GM03348 (cell line): ENCODE measurements at places on chromosomes 12 and 14.

GRCh38 chr12:132163041-132163910 is 19.0 kb downstream of the NOC4L start:
- DNase-seq, result no peak

- no peak for DNase-seq
These were observed 260.8 kb downstream of the TTC8 start for GRCh38 chr14:89085231-89085731.

DNA sequence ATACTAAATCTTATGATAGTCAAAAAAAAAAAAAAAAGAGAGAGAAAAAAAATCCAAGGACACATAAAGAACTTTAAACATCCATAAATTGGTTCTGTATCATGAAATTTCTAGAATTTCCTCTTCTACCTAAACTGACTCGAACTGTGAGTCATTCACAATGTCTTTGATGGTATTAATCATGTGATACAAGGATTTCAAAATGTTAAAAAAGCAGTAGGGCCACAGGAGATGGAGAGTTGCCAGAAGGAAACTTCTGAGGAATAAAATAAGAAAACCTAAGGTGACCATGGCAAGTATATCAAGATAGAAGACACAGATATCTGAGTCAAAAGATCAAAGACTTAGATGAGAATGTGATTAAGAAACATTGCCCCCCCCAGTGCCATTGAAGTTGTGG is 1320.9 kb upstream of the FLRT2 start:
- DNase-seq, result no peak

DNA sequence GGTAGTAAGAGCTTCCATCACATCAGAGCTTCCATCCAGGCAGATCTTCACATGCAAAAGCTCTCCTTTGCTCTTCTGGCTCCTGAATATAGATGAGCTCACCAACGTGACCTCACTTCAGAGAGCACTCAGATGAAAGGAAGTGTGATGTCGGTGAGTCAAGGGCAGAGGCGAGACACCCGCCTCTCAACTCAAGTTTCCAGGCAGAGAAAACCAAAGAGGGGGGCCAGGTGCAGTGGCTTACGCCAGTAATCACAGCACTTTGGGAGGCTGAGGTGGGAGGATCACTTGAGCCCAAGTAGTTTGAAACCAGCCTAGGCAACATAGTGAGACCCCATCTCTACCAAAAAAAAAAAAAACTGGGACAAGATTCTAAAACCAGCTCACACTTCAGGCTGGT is 126.9 kb downstream of the DUSP6 start:
- peak; percentile 37 for DNase-seq

DNA sequence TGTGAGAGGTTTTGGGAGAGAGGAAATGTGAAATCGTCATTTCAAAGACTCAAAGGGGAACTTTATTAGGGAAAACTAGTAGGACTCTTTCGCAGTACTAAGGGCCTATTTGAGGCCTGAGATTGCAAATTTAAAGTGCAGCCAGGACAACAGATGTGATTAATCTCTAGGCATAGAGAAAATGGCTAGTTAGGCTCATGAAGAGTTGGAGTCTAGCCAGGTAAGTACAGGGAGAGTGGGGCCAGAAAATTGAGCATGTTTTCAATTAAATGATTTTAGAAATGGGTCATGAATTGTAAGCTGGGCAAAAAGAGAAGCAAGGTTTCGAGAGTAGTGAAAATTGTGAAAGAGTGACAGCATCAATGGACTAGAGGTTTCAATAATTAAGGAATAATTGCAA is 91.9 kb upstream of the LMNTD1 start:
- no peak for DNase-seq

DNA sequence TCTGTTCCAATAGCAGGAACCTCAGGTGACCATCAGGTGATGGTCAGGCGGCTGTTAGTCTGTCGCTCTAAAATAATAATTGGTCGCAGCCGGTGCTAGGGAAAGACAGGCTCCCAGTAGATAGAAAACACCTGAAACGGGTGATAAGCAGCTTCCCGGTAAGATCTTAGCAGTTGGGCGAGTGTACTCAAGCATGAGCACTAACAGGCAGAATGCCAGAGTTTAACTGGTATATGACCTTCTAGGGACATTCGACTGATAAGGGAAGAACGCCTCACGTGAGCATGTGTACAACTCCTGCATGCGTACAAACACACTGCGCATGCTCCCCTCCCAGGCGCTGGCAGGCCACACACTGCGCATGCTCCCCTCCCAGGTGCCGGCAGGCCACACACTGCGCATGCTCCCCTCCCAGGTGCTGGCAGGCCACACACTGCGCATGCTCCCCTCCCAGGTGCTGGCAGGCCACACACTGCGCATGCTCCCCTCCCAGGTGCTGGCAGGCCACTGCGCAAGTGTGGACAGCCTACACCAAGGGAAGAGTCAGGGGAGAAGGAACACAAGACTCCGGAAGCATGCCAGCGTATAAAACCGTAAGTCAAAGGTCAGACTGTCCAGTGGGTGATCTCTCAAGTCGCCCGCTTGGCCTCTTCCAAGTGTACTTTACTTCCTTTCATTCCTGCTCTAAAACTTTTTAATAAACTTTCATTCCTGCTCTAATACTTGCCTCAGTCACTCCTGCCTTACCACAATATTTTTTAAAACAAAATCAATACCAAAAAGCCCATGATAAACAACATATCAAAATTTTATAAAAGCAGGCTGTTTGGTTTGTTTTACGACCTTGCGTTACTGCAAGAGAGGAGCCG is 24.5 kb downstream of the GPRC5D start:
- peak; percentile 60 for DNase-seq

GRCh38 chr12:105854071-105854470 is 284.7 kb downstream of the NUAK1 start:
- DNase-seq, result no peak

GRCh38 chr14:60653701-60654161 is 4.5 kb upstream of the SIX1 start:
- DNase-seq, result no peak

- DNase-seq, result no peak
These were observed 23.7 kb downstream of the SEL1L start for GRCh38 chr14:81509838-81510452.

DNA sequence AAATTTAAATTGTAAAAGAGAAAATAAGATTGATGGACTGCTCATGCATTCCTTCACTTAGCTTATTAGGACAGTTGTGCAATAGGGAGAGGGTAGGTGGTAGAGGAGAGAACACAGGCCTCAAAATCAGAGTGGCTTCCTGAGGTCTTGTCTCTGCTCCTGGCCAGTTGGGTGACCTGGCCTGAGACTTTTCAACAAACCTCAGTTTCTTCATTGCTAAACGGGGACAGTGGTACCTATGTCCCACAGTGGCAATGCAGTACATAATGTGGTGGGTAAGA is 2.6 kb downstream of the MAP3K12 start:
- no peak for DNase-seq

DNA sequence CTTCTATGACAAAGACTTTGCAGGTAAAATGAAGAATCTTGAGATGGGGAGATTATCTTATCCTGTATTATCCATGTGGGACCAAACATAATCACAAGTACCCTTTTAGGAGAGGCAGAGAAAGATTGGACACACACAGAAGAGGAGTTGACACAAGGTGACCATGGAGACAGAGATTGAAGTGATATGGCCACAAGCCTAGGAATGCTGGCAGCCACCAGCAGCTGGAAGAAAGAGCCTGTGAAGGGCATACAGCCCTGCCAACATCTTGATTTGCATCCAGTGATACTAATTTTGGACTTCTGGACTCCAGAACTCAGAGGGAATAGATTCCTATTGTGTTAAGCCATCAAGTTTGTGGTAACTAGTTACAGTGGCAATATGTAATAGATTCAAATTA is 78.1 kb downstream of the RPS29 start:
- no peak for DNase-seq

DNA sequence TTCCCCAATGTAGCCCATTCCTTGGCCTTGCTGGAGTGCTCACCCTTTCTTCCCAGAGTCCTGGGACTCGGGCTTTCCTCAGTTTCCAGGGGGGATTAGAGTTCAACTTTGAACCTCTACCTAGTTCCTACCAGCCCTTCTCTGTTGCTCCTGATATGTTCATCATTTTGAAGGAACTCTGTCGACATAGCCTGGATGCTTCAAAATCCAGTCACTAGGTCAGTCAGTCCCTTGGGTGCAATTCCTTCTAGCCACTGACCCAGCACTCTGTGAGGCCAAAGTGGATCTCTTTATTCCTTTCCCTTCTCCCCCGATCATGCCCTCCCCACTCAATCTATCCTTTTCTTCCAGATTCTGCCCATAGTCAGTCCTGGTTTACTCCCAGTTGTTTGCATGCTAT is 72.3 kb upstream of the TMCC3 start:
- no peak for DNase-seq

GRCh38 chr12:82638324-82638723 is 48.4 kb upstream of the TMTC2 start:
- no peak for DNase-seq

- no peak for DNase-seq
These were observed 884.9 kb upstream of the FOXG1 start for GRCh38 chr14:27881646-27882045.

DNA sequence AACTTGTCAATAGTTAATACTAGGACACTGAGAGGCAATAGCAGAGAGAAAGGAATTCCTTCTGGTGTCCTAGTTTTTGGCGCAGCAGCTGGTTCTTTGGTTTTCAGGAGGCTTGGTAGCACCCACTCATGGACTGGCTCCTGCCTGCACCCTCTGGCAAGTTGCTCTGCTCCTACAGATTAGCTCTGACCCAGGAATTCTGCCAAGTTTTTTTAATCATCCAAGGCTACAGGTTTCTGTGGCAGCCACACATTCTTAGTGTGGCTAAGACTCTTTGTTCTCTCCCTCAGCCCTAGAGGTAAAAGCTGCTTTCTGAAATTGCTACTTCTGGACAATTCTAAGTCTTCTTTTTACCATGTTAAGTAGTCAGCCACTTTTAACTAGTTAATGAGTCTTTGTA is 72.0 kb upstream of the FKBP4 start:
- no peak for DNase-seq

DNA sequence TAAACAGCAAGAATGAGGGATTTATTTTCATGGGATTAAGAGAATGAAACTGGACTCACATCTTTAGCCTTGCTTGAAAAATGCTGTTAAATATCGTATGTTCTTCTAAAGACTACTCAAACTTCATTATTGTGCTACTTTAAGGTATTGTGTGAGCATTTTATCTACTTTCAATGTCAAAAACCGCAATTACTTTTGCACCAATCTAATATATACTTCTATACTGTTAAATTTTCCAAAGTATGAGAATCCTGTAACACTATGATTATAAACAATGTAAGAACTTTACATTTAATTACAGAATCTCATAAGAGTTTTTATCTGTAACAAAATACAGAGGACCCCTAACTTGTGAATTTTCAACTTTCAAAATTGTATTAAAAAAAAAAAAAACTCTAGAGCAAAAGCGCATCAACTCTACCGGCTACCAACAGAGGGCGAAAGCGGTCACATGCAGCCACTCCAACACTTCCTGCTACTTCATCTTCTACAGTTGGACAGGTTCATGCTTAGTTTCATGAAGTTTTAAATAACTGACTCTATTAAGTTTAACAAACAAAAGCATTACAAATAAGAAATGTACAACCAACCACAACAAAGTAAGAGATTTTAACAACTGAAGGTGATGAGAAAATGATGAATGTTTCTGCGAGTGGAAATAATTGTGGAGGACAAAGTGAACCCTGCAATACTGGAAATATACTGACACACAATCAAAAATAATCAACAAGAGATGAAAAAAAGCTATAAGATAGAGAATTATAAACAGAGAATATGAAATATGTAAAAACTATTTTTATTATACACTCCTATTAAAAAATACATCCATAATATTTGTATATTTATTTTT is 210.9 kb downstream of the MED13L start:
- peak; percentile 18 for DNase-seq

GRCh38 chr12:94123127-94123526 is 25.2 kb upstream of the PLXNC1 start:
- DNase-seq, result no peak

DNA sequence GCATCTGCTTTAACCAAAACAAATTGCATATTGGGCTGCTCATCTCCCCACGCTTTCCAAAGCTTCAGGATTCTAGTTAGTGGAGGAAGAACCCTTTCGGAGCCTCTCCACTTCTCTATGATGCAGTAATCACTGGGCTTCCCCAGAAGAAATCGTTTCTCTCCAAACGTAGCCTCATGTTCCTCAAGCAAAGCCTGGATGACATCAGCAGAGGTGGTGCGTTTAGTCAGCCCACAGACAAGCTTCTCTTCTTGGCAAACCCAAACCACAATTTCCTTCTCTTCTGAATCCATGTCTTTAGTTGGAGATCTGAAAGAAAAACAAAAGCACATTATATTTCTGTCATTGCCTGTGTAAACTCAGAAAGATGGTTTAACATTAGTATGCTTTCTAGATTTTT is 30.6 kb downstream of the RASSF9 start:
- peak; percentile 58 for DNase-seq

DNA sequence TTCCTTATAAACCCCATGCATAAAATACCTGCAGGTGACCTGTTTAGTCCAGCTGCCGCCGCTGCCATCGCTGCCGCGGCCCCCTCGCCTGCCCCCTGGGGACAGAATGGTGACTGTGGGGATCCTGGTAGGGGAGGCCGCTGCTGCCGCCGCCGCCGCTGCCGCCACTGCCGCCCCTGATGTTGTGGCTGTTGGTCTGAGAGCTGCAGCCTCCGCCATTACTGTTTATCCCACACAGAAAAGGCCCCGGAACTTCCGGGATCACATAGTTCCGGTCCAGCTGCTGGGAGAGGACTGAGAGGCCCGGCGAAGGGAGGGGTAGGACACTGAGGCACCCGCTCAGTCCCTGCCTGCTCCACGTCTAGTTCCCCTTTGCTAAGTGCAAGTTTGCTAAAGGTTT is 244.9 kb downstream of the C12orf50 start:
- DNase-seq, result no peak

GRCh38 chr12:49934505-49934904 is 16.0 kb upstream of the AQP2 start:
- DNase-seq, result no peak

DNA sequence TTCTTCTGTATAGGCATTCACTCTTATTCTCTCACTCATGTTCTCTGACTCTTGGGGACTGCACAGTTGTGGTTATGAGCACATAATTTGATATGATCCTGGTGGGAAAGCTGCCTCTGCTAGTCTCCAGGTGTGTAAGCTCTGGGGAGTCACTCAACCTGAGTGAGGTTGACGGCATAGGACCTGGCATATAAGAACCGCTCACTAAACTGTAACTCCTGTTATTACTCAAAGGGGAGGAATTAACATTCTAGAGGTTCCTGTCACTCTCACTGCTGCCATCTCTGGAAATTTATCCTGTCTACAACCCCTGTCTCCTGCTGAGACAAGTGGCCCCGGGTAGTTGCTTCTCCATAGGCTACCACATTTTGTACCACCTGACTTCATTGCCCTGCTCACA is 14.0 kb downstream of the SRSF5 start:
- DNase-seq, result no peak

DNA sequence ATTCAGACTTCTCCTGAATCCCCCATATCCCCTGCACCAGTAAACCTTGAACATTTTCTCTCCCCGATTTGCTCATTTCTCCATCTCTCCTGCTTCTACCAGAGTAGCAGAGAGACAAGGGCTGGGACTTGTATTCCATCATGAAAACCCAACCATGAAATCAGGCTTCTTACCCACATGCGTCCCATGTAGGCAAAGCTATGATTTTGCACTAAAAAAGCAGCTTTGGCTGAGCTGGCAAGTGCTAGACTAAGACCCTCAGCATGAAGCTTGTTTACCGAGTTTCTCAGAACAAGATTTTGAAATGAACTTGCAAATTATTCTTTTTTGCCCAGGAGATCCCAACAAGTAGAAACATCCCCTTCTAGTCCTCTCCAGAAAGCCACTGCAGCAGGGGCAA is 80.3 kb upstream of the RFLNA start:
- DNase-seq, result no peak
